ENCODE measurements at places on chromosomes 1 and 21. TPM values are rescaled to one million over a fixed set of nuclear protein-coding genes. Genes with fewer than 3 reads are reported as not detected.

The RGS18 gene
- polyA plus RNA-seq = not detected

- peak; percentile 66 for DNase-seq
Observed at GRCh38 chr1:1306070-1306660, 1.6 kb downstream of the ACAP3 start.

GRCh38 chr1:94600556-94600955 is 59.0 kb upstream of the F3 start:
- no peak for DNase-seq

- DNase-seq = no peak
Observed at GRCh38 chr21:31803039-31804007, 69.5 kb upstream of the HUNK start.

GRCh38 chr1:93707956-93708355 is 26.3 kb upstream of the BCAR3 start:
- DNase-seq = no peak

The TTC34 gene
- polyA plus RNA-seq = 0.05 TPM

DNA sequence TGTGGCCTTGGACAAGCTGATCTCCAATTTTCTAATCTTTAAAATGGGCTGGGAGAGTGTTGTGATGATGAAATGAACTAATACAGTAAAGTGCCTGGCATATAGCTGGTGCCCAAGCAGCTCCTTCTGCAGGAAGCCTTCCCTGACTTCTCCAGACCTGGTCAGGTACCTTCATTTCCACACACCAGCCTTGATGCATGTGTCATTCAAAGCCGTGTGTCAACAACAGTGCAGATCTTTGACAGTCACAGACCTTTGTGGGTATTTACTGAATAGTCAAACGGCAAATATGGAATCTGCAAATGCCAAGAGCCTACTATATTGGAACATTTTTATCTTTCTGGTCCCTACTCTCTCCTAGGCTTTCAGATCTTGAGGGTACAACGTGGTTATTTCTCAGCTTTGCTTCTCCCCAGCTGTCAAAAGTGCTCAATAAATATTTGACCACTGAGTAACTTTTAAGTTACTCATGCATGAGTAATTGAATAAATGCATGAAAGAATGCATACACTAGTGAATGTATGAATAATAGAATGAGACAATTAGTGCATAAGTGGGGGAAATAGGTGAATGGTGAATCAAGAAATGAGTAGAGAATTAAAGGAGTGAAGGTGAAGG is 75.4 kb downstream of the MDM4 start:
- peak; percentile 81 for DNase-seq

DNA sequence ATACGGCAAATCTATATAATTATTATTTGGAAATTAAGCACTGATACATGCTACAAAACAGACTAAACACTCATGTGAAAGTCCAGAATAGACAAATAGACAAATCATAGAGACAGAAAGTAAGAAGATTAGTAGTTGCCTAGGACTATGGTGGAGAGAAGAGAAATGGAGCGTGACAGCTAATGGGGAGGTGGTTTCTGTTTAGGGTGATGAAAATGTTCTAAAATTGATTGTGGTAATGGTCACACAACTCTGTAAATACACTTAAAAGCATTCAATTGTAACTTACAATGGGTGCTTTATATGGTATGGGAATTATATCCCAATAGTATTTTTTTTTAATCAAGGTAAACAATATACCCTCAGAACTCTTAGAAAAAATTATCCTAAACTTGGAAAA is 20.4 kb upstream of the ITLN2 start:
- no peak for DNase-seq

The AQP10 gene
- not detected for polyA plus RNA-seq

The MPL gene
- not detected for polyA plus RNA-seq

GRCh38 chr1:204441558-204441957 is 29.9 kb upstream of the PPP1R15B start:
- DNase-seq = no peak

DNA sequence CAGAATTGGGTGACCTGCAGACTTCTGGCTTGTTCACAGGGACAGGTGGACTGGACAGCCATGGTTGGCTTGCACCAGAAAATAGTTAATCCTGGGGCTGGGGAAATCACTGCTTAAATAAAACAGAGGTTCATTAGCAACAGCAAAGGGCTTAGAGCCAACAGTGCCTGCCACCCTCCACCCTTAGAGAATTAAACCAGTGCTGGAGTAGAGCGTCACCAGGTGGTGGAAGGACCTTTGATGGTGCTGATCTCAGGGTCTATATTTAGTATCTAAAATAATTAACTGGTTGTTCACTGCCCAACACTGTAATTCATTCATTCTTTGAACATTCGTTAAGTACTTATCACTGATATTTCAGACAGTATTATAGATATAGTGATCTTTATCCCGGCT is 34.7 kb upstream of the PDE9A start:
- no peak for DNase-seq

The KPRP gene
- 9.9 TPM for polyA plus RNA-seq

DNA sequence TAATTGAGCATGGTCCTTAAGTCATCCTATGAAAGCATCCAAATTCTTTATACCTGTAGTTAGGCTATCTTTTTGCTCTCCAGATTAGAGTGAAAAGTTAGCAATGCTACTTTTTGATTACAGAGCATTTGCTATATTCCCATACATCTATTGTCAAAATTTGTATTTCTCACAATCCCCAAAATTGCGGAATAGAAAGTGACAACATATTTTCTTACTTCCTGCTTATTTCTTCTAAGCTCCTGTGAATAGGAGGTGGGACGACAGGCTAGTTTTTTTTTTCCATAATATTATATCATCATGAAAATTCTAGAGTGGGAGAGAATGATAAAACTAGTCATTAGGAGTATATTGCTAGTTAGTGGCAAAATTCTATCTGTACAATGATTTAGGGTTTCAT is 264.0 kb upstream of the DPYD start:
- no peak for DNase-seq

The NEGR1 gene
- 12.2 TPM for polyA plus RNA-seq

- peak; percentile 6 for DNase-seq
Observed at GRCh38 chr1:38529391-38529790, 330.2 kb downstream of the RRAGC start.

The DENND2C gene
- 2.8 TPM for polyA plus RNA-seq

The ZNF362 gene
- polyA plus RNA-seq = 26.0 TPM

- peak; percentile 44 for DNase-seq
Observed at GRCh38 chr1:42784946-42785693, at the start of gene TMEM269. Gene TMEM269 (plus strand): TSS chr1:42784991. CDS start chr1:42789894, 4,903 bp downstream.

The PPIH gene
- 37.1 TPM for polyA plus RNA-seq

GRCh38 chr1:37147906-37148305 is 113.6 kb upstream of the GRIK3 start:
- DNase-seq = no peak

The SNX27 gene
- polyA plus RNA-seq = 17.9 TPM

Measured in GM23248 (cell line).